ENCODE measurements at places on chromosomes 12 and 14.

- H3K27me3 ChIP-seq: no peaks in the 10 kb centered on the region
- H3K4me3 ChIP-seq: no peak overlapping the region
- H3K27ac ChIP-seq: no peak overlapping the region
- H3K36me3 ChIP-seq: peaks cover 36% of the 10 kb centered on the region
- peaks cover 10% of the 10 kb centered on the region for H3K4me1 ChIP-seq
These were observed 60.7 kb upstream of the SAV1 start for GRCh38 chr14:50728836-50729235.

DNA sequence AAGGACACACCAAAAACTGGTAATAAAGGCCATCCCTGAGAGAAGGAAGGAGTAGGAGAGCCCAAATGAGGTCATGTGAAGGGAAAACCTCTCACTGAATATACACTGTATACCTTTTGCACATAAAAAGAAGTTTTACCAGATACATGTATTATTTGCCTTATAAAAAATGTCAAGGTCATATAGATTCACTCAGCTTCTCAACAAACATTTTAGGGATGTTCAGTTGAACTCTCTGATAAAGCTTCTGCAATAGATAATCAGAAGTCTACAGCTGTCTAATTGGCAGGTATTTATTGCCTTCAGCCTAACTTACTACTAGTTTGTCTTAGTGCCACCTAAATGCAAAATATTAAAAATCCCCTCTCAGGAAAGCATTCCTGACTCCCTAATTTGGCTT is 8.7 kb downstream of the SLC11A2 start:
- DNase-seq: no peak
- H3K4me3 ChIP-seq: no peak overlapping the region
- no peaks in the 10 kb centered on the region for H3K4me1 ChIP-seq
- H3K27ac ChIP-seq: no peak overlapping the region

GRCh38 chr12:22728987-22729386 is 104.0 kb downstream of the ETNK1 start:
- peaks cover 20% of the 10 kb centered on the region for H3K4me1 ChIP-seq
- DNase-seq: no peak
- no peaks in the 10 kb centered on the region for H3K36me3 ChIP-seq
- no peak overlapping the region for H3K4me3 ChIP-seq

- DNase-seq: no peak
- no peak overlapping the region for H3K27ac ChIP-seq
- no peak overlapping the region for H3K4me3 ChIP-seq
- no peaks in the 10 kb centered on the region for H3K4me1 ChIP-seq
- no peaks in the 10 kb centered on the region for H3K36me3 ChIP-seq
- H3K27me3 ChIP-seq: no peaks in the 10 kb centered on the region
These were observed 213.9 kb upstream of the CCDC196 start for GRCh38 chr14:66272221-66272620.

GRCh38 chr14:64841121-64841651 is 38.5 kb downstream of the SPTB start:
- no peak overlapping the region for H3K27ac ChIP-seq
- peaks cover 7% of the 10 kb centered on the region for H3K4me1 ChIP-seq
- H3K4me3 ChIP-seq: no peak overlapping the region
- H3K27me3 ChIP-seq: peaks cover 13% of the 10 kb centered on the region
- no peaks in the 10 kb centered on the region for H3K36me3 ChIP-seq
- peak; percentile 41 for DNase-seq

- DNase-seq: peak; percentile 2
- H3K36me3 ChIP-seq: no peaks in the 10 kb centered on the region
These were observed 104.8 kb downstream of the KIF26A start for GRCh38 chr14:104243200-104243599.

All from SJSA1 (cell line).